ENCODE measurements at places on chromosomes 12 and 14.

DNA sequence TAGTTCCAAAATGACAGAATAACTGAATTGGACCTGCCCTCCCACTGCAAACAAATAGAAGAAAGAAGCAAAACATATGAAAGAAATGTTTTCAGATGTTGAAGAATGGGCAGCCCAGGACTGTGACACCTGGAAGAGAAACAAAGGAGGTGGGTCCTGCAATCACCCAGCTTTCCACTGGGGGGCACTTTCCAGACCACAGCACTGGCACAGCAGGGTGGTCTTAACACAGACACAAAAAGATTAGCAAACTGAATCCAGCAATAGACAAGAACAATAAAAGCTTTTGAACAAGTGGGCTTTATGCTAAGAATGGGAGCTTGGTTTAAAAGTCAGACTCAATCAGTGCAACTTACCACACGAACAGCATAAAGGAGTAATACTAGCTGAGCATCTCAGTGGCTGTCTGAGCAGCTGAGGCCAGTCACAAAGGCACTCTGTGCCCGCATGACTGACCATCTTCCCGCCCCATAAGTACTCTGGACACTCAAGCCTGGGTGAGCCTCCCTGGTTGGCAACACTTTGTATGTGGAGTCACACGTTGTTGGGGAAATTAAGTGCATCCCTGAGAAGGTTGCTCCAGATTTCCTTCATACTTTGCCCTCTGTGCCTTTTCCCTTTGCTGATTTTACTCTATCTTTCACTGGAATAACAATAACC is 27.7 kb downstream of the JKAMP start:
- no peak for DNase-seq

GRCh38 chr12:96327346-96327745 is 72.9 kb downstream of the CDK17 start:
- no peak for DNase-seq

DNA sequence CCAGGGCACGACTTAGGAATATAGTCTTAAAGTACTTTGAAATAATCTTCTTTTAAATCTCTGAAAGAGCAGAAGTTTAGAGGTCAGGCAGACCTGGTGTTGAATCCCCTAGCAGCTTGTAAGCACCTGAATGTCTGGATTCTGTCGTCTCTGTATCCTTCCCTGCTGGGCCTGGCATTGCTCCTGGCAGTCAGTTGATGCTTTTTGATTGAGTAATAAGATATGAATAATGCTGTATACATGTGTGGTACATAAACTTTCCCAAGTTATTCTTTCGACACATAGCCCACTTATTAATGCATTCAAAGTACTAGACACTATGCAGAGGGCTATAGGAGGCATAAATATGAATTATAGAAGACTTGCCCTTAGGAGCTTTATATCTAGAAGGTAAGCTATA is 31.4 kb downstream of the EVL start:
- DNase-seq, result no peak

GRCh38 chr12:74049348-74049747 is 488.3 kb upstream of the ATXN7L3B start:
- no peak for DNase-seq

- no peak for DNase-seq
Measured at GRCh38 chr14:40983604-40984003, 623.1 kb upstream of the LRFN5 start.

GRCh38 chr12:69052613-69053408 is 119.8 kb upstream of the CPM start:
- DNase-seq, result no peak

DNA sequence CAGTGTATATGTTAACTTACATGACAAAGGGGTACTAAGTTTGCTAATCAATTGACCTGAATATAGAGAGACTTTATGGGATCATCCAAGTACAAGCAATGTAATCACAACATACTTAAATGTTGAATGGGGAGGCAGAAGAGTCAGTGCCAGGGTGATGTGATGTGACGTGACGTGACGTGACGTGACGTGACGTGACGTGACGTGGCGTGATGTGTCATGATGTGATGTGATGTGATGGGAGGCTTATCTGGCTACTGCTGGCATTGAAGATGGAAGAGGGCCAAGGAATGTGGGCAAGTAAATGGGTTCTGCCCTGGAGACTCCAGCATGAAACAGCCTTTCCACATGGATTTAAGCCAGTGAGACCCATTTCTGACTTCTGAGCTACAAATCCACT is 38.2 kb upstream of the PRB4 start:
- no peak for DNase-seq

DNA sequence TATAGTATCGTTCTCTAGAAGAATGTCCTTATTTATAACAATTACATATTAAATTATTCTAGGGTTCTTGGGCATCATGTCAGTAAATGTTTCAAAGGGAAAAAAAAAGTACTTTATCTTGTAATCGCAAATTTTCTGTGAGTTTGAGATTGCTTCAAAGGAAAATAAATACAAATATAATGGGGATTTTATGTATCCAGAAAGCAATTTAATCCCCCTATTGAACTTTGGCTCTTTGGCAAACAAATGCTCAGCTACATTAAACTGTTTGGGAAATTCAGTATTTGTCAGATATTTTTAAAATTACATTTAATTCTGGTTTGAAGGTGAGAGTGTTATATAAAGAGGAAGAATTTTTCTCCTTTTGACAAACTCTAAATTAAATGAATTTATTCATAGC is 8.0 kb downstream of the ACSS3 start:
- DNase-seq, result no peak

DNA sequence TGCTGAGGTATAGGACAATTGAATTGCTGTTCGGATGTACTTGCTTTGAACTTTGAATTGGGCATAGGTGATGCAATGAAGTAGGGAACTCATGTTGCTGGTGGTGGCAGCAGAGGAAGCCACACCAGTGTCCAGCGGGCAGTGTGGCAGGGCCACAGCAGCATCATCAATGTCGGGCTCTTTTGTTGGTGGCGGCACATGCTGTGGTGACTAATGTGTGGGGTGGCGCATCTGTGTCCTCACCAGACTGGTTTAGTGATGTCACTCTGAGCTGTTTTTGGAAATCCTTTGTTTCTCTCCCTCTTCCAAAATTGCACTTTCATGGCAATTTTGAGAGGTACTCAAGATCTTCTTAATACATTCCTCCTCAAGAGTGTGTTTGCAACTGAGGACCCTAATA is 187.6 kb downstream of the ETNK1 start:
- DNase-seq, result no peak

DNA sequence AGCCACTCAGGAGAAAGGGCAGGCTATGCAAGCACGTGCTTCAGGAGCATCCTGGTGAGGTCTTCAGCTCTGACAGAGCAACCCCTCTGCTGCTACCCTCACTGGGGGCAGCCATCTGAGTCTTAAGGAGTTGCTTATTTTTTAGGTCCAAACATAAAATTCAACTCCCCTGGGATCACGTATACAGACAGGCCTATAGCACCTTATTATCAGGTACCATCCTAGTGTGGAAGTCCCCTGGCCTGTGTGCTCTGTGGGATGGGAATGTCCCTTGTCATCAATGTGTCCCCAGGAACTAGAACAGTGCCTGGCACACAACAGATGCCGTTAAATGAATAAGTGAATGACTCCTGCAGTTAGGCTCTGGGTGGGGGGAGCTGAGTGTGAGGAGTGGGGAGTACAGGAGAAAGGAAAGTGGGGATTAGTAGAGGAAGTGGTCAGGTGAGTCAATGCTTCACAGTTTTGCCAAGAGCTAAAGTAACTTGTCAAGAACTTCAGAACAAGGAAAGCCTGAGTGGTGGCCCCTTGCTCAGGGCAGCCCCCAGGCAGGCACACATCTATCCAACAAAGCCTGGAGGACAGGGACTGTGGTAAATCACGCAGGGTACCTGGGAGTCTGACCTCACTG is 33.5 kb downstream of the DAD1 start:
- DNase-seq, result no peak

All from heart right ventricle (tissue), 16 donors.